ENCODE measurements at places on chromosomes 1 and 21. TPM values are rescaled to one million over a fixed set of nuclear protein-coding genes. Genes with fewer than 3 reads are reported as not detected.

Gene IPP
- 11.9 TPM for total RNA-seq

Gene PLEKHA6
- total RNA-seq: 3.5 TPM

Gene SLC44A5
- total RNA-seq: 0.10 TPM

Gene POFUT2
- 29.6 TPM for total RNA-seq

Gene OR2T33
- total RNA-seq: not detected

Gene TCEA3
- 8.3 TPM for total RNA-seq

Gene SLC9C2
- 0.16 TPM for total RNA-seq

All from mesenteric fat pad (tissue), 1 donor.